HS-27A (cell line): ENCODE measurements at places on chromosomes 11 and 22.
A peak's percentile ranks its signal among the peaks of the same experiment; 100 is the strongest.

- DNase-seq: no peak
Measured at GRCh38 chr11:62295504-62295903, 3.4 kb downstream of the SCGB1D4 start.

DNA sequence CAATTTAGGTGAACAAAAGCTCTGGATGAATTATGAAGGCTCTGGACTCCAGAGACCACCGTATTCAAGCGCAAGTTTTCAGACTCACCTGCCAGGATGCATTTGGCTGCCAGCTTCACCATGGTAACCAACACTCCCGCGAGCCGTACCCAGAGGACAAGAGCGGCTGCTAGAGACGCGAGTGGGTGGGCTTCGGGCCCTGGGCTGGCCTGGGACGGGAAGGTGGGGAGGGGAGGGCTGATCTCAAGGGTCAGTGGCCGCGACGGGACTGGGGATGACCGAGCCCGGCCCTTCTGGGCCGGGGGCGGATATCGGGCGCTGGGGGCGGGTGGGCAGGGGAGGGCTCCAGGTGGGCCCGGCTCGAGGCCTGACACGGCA lies 344 bp downstream of the IFT27 start:
- DNase-seq: no peak

GRCh38 chr11:60928563-60929001 lies 4.3 kb downstream of the TMEM132A start:
- DNase-seq: no peak

- no peak for DNase-seq
Measured at GRCh38 chr11:63417174-63417852, 47.7 kb downstream of the SLC22A9 start.

DNA sequence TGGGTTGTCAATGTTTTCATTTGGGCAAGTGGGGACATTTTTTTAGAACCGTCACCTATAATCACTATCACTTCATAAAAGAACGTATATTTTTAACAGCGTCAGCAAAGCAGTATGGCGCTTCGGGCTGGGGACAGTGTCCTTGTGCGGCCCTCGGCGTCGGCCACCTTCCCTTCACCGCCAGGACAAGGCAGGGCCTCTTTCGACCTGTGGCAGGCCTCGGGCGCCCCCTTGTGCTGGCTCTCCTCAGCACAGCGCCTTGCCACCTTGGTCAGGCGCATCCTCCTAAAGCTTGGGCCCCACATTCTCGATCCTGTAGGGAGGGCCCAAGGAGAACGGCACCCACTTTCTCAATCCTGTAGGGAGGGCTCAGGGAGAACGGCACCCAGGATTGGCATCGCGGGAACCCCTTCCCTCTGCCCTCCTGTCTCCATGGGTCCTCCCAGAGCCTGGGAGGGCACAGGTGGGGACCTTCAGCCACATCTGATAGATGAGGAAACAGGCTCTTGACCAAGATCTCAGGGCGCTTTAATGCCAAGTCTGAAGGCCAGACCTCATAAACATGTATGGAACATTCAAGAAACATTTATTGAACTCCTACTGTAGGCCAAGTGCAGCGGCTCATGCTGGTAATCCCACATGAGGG lies 11.5 kb upstream of the FADD start:
- DNase-seq: peak; percentile 12

GRCh38 chr22:29873943-29874342 lies 9.0 kb upstream of the MTMR3 start:
- DNase-seq: no peak

DNA sequence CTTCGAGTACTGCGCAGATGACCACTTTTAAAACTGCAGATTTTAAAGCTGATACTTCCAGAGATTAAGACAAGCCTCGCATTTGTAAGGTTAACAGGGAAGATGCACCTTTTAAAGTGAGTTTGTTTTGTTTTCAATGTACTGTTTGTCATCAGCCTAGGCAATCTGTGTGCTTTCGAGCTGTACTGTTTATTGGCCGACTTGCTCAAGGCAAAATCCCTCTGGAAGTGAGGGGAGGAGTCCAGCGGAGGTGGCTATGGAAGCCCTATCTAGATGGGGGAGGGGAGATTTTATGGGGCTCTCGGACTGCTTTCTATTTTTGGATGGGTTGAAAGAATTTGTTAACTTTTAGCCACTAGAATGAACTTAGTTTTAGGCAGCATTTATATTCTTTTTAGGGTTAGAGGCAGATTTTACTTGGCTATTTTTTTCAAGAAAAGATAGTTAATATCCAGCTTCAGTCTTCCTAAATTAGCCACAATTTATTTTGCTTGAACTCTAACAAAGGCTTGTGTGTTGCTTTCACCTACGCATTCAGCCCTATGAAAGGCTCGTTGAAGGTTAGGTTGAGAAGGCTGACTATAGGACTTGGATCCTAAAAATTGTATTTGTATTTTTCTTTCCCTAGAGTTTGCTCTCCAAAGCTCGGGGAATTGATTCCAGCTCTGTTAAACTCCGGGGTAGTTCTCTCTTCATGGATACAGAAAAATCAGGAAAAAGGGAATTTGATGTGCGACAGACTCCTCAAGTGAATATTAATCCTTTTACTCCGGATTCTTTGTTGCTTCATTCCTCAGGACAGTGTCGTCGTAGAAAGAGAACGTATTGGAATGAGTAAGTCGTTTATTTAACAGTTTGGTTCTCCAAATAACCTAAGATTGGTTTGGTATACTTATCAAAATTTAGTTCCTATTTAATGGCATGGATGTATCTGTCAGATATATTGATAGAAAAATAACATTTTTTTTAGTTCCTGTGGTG lies 2.1 kb downstream of the WEE1 start:
- DNase-seq: peak; percentile 79

GRCh38 chr11:134040386-134041302 lies 28.2 kb upstream of the JAM3 start:
- DNase-seq: no peak

- DNase-seq: no peak
Measured at GRCh38 chr11:44032299-44033085, 15.3 kb upstream of the ACCSL start.

DNA sequence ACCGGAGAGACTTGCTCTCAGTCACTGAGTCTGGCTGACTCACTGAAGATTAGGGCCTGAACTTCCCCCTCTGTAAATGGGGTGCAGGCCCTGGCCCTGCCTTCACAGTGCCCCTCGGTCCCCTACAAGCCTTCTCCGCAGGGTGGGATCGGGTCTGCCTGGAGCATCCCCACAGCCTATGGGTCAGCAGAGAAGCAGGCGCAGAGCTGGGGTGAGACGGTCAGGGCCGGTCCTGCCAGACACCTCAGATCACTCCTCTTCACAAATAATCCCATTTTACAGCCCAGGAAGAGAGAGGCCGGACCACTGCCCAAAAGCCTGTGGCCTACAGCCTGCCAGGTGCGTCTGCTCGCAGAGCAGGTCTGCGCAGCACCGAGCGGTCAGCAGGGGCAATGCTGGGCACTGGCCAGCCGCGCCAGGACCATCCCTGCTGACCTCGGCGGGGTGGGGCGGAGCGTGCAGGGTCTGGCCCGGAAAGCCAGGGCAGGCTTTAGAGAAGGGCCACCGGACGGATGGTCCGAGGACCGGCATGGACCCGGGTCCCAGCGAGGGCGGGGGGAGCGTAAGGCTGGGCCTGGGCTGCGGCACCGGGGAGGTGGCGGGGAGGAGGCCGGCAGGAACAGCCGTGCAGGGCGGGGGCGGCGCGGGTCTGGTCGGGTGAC lies 522 bp upstream of the SEPTIN5 start:
- no peak for DNase-seq

DNA sequence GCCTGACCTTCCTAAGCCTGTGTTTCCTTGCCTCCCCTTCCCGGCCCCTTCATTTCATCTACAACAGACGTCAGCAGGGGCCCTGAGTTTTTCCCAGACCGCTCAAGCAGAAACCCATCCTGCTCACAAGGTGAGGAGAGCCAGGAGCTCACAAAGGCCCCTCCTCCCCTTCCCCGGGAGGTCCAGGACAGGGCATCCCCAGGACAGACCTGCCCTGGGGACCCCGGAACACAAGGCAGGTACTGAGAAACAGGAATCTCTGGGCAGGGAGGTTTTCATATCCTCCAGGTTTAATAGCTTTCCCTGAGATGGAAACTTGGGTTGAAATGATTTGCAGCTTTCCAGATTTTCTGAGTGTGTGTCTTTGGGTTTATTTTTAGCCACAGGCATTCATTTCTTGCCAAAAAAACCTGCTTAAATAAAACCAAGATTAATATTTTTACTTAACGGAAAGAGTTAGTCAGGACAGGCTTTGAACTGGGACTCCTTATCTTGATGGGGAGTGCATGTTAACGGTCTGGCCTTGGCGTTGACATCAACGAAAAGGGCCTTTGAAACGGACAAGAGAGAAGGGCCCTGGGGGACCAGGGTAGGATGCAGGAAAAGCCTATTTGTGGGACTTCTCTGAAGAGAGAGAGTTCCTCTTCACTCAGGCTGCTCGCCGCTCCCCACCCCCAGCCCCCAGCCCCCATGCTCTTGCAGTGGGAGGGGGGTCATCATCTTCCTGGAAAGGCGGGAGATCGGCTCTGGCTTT lies 38.5 kb downstream of the TIMP3 start:
- no peak for DNase-seq
